ENCODE measurements at places on chromosomes 4 and X.

DNA sequence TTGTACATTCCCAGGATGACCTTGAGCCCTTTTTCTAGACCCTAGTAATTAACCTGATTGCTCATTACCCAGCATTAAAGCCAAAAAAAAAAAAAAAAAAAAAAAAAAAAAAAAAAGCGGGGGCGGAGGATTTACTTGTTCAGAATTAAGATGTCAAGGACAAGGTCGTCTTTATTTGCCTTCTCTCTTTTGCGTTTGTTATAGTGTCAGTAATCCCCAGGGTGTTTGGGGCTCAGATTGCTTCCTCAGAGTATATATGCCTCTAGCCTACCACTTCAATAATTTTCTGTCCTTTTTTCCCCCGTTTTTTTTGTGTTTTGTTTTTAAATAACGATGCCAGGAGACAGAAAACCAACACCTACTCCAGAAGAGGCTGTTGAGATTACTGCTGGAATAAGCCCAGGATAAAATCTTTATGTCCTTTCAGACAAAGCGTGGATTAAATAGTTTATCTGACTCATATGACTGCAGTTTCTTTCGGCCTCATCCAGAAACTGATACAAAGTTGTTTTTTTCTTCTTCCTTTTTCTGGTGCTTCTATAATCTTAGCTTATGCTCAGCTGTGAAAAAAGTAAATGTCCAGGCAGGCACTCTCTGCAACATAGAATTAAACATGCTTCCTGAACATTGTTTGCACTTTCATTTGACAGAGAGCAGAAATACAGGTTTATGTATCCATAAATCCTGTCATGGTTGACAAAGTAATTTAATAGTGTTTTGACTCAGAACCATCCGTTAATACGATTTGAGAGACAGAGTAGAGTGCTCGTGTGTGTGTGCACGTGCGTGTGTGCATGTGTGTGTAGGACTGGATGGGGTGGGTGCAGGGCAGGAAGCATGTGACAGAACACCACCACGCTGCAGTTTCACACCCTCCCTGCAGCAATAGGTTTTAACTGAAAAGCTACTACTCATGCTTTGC is 138.6 kb downstream of the AFF1 start:
- DNase-seq: no peak

DNA sequence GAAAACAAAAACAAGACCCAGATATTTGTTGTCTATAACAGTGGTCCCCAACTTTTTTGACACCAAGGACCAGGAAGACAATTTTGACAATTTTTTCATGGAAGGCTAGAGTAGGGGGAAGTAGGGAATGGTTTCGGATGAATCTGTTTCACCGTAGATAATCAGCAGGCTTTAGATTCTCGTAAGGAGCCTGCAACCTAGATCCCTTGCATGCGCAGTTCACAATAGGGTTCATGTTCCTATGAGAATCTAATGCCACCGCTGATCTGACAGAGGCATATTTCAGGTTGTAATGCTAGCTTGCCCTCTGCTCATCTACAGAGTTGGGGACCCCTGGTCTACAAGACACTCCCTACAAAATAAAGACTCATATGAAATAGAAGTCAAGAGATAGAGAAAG is 229.8 kb downstream of the NDST4 start:
- DNase-seq: no peak

- DNase-seq: no peak
Observed at GRCh38 chrX:9899640-9900111, 67.5 kb upstream of the CLDN34 start.

GRCh38 chrX:40007131-40007755 is 90.5 kb downstream of the BCOR start:
- DNase-seq: no peak

DNA sequence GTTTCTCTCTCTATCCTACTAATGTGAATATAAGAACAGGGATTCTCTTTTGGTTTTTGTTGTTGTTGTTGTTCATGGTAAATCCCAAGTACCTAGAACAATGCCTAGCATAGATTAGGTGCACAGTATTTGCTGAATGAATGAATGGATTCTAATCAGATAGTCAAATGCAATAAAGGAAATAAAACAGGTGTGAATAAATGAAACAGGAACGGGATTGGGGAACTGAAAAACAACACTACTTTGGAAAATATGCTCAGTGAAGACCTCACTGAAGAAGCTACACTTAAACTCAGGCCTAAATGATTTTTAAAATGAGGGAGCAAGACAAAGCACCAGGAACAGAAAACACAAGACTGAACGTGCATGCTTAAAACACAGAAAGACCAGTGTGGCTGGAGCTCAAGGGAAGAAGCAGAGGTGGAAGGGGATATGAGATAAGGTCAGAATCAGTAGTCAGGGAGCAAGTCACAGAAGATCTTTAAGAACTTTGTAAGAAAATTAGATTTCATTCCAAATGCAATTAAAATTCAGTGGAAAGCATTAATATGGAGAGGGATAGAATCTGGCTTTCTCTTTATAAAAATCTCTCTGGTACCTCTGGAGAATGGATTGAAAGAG is 144.7 kb downstream of the ZAR1 start:
- no peak for DNase-seq

DNA sequence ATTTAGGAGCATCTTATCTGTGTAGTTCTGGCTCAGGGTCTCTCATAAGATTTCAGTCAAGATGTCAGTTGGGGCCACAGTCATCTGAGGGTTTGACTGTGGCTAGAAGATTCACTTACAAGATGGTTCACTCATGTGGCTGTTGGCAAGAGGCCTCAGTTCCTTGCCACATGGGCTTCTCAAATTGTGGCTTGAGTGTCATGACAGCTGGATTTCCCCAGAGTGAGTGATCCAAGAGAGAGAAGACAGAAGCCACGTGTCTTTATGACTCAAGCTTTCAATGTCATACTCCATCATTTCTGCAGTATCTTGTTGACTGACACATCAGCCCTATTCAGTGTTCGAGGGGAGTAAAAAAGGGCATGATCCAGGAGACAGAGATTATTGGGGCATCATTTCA is 131.3 kb upstream of the AP1S2 start:
- DNase-seq: no peak

DNA sequence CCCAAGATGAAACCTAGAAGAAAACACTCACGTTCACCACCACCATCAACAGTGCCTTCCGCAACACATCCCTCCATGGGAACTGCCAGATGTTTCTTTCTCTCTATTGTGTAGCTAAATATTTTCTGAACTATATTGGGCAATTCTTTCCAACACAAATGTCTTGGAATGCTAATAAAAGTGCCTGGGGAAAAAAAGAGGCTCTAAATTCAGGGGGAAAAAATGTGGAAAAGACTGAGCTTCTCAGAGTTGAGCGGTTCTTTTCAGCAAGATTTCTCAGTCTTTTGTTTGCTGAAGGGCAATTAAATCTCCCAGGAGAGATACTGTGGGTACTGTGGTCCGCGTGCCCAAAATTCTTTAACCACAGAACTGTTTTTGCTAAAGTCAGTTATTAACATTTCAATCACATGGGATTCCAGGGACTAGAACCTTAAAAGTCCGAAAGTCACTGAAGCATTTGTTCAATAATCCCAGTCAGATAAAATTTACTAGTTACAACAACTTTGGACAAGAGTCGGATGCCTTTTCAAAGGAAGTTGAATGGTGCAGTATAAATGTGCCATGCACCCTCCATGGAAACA is 51.9 kb upstream of the DHRSX start:
- no peak for DNase-seq
